ENCODE measurements at places on chromosomes 13 and 19.

DNA sequence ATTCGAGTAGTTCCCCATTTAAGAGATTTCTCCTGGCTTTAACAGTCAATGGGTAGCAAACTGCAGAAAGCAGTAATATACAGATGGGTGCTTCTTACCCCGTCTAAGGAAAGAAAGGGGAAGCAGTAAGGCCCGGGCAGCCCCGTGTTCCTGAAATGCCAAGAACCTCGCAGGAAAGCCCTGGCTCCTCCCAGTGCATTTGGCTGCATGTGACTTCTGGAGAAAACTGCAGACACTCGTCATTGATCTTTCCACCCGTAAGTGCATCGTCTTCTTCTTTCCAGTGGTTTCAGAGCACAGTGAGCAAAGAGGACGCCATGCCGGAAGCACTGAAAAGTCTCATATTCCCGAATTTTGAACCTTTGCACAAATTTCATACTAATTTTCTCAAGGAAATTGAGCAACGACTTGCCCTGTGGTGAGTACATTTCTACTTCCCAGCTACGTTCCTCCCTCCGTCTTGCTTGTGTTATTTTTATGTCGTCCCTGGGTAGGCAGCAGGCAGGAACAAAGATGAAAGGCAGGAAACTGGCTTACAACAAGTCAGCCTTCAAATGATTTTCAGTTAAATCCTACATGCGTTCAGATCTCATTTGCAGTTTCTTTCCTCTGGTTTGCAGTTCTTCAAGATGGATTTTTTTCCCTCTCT is 165.2 kb downstream of the STK24 start:
- DNase-seq = no peak

GRCh38 chr13:110575322-110576069 is 14.0 kb upstream of the RAB20 start:
- DNase-seq = no peak

DNA sequence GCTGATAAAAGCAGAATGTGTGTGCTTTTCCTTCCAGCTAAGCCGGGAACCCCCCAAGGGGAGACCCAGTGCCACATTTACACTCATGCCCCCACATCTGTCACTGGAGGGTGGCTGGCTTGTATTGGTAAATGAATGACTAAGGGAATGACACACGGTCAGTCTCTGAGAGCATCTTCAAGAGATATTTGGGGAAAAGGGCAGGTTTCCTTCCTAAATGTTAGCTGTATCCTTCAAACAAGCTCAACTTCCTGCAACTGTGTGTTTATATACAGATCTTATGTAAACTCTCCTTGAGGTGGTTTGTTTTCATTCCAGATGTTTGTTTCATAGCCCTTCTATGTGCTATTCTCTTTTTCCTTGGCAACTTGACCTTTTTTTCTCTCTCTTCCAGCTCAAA is 192.6 kb downstream of the COL4A1 start:
- DNase-seq = no peak

DNA sequence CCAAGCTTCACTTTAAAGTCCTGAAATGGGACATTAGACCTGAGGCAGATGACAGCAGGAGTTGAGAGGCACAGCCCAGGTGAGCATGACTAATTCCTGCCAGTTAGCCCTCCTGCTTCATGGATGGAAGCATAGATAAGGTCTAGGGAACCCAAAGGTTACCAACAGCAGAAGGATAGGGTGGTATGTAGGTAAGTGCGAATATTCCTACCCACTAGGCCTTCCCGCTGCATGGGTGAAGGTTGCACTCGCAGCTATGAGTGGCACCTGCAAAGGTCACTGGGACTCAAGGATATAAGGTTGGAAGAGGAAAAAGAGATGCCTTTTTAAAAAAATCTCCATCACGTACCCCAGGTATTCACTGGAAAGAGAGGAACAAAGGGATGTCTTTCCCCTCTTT is 12.2 kb upstream of the MLLT1 start:
- no peak for DNase-seq

- DNase-seq = peak; percentile 89
Measured at GRCh38 chr19:10269333-10270179, 1.4 kb upstream of the ICAM1 start.

DNA sequence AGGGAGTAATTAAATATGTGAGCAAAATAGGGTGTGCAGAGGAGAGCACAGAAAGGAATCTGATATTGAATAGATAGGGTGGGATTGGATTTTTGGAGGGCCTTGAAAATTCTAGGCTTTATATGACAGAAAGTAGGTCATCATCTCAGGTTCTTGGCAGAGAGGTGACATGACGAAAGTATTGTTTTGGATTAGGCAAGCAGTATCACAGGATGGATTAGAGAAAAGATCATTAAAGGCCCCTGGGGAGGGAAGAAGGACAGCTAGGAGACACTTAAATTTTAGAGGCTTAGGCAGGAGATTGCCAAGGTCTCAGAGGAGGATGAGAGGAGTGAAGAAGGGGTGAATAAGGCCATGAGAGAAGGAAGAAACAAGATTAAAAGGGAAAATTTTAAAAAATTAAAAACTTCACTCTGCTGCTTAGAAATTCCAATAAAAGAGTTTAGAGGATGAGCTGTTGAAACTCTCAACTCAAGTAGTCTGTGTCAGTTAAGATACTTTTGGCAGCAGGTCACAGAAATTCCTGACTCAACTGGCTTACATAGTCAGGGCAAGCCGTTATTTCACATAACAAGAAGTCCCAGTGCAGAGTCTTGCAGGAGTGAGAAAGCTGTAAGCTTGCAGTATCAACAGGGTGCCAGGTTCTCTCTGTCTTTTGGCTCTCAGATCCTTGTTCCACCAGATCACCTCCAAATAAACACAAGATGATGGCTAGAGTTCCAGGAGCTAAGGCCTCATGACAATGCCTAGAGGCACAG is 8.8 kb downstream of the GPC6 start:
- DNase-seq = no peak

- no peak for DNase-seq
Measured at GRCh38 chr13:44207476-44207875, 166.1 kb upstream of the SERP2 start.

DNA sequence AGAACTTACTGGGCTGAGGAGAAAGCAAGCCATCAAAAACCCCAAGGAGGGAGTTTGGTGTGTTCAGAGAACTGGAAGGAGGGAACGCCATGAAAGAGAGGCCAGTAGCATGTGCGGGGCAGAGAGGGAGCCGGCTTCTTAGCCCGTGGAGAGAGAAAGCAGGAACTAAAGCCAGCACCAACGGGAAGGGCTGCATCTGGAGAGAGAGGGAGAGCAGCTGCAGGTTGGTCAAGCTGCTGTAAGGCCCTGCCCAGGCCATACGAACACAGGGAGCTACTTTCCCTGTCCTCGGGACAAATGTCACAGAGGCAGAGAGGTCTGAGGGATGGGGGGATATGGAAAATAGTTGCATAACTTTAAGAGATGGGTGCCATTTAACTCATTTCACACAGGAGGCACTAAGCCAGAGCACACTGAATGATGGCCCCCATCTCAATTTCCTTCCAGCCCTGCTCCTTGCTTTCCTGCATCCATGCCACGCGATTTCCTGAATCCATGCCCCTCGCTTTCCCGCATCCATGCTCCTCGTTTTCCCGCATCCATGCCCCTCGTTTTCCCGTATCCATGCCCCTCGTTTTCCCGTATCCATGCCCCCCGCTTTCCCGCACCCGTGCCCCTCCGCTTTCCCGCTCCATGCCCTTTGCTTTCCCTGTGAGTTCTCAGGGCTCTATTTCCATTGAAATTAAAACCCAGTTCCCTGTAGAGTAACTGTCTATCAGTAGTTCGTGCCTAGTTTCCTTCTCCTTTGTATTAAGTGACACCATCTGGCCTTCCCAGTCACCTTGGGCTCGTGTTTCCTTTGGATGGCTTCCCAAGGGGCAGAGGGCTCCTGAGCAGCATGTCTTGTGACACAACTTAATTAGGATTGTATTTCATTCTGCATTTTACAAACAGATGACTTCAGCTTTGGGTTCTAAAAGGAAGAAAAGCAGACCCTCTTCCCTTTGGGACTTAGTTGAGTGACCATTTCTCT is 31.5 kb upstream of the TPT1 start:
- no peak for DNase-seq

DNA sequence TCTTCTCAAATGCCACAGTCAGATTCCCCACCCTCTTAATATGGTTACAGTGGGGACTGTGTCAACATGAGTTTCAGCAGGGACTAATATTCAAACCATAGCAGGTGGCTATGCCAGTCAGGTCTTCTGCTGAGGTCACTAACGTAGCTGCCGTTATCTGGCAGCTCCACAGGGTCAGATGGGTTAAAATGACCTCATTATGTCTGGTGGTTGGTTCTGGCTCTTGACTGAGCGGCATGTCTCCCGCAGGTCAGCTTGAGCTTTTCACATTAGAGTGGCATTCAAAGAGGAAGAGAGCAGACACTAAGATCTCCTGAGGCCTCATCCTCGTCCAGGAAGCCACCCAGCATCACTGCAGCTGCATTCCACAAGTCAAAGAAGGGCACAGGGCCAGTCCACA is 21.4 kb upstream of the IPO5 start:
- no peak for DNase-seq

DNA sequence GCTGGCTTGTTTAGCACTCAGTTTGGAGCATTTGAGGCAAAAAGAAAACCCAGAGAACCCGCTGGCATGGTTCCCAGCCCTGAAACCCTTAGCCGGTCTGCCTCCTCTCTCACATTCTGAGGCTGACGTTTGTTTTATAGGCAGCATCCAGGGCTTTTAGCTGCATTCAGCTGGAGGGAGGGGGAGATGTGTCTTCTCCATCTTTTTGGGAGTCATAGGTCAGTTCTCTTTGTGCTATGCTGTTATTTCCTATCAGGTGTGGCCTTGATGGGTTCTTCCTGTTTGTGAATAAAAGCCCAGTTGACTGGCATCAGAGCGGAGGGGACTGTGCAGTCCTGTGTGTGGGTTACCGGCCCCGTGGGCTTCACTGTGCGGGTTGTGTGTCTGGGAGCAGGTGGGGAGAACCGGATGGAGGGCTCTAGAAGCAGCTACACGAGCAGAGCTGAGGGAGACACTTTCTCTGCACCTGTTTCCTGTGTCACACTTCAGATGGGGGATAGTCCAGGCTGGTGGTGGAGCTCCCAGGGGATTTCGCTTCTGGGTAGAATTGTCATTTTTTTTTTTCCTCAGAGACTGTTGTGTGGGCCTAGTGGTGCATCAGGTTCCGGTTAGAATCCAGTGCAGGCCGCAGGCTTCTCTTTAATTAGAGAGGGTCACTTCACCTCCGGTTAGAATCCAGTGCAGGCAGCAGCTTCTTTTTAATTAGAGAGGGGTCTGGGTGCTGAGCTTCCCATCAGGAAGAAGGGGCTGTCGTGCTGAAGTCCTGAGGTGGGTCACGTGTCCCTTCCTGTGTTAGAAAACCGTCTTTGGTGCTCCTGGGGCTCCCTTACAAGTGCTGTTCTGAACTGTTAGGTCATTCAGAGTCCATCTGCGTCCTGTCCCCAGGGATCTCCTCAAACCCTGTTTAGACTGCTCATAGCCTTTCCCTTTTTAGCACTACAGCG is 69.6 kb downstream of the ARHGEF7 start:
- no peak for DNase-seq

DNA sequence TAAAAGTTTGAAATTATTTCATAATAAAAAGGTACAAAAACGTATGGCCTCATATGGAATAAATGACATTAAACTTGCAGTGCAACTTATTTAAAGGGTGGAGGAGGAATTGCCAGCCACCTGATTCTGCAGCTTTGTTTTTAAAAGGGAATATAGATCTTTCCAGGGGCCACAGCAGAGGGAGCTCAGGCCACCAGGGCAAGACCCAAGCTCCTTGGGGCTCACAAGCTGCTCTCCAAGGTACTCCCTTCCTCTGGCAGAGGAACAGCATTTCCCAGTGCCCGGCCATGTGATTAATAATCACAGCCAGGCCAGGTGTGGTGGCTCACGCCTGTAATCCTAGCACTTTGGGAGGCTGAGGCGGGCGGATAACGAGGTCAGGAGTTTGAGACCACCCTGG is 6.2 kb downstream of the ACOD1 start:
- peak; percentile 26 for DNase-seq

- DNase-seq = no peak
Measured at GRCh38 chr19:43913383-43913782, 21.7 kb downstream of the ZNF45 start.

DNA sequence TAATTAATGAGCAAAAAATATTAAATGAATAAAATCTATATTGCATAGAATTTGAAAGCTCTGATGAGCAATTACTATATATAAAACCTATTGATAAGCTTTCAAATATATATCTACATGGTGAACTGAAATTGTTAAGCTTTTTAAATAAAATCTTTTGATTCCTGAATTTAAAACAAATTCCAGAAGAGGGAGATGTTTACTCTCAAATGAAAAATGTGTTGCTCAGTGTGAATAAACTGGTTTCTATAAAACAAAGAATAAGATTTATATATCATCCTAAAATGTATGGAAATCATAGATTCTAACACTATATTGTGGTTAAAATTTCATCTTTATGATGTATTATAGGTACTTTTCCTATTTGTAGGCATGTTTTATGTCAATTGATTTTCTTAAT is 171.5 kb upstream of the SLITRK6 start:
- DNase-seq = no peak

GRCh38 chr13:23372264-23372906 is 61.1 kb downstream of the SACS start:
- DNase-seq = no peak

- peak; percentile 99 for DNase-seq
Measured at GRCh38 chr19:47348819-47349795, at the start of gene DHX34. TSS of gene DHX34 (plus strand) at chr19:47349315. CDS start at chr19:47353031, 3,716 bp downstream.

DNA sequence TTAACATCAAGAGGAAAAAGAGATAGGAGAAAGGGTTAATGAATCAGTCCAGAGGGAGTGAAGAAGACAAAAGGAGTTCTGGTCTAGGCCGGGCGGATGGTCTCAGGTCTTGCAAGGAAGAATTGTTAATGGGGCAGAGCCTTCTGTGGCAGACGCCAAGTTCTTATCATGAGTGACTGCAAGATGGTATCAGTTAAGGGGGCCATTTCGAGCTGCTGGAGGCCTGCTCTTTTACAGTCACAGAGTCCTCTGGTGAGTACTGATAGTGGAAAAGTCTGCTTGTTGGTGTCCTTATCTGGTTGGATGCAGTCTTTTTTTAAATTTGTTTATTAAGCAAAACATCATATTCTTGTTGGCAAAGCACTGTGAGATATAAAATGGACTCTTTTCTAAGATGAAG is 590.9 kb upstream of the SGCG start:
- no peak for DNase-seq

DNA sequence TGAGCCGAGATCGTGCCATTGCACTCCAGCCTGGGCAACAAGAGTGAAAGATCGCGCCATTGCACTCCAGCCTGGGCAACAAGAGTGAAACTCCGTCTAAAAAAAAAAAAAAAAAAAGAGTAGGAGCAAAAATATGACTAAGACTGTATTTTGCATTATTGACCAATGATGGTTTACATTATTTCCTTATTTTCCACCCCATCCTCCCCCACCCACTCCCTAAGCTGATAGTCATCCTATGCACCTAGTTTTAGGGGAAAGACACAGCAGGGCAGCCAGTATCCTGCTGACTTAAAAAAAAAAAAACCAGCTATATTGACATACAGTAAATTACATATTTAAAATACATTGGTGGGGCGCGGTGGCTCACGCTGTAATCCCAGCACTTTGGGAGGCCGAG is 25.1 kb downstream of the VAV1 start:
- DNase-seq = no peak

- DNase-seq = no peak
Measured at GRCh38 chr13:24004971-24005370, 107.7 kb upstream of the C1QTNF9B start.
